GM23338 (cell line): ENCODE measurements at places on chromosomes 6 and 20. TPM values are rescaled to one million over a fixed set of nuclear protein-coding genes. Genes with fewer than 3 reads are reported as not detected.

DNA sequence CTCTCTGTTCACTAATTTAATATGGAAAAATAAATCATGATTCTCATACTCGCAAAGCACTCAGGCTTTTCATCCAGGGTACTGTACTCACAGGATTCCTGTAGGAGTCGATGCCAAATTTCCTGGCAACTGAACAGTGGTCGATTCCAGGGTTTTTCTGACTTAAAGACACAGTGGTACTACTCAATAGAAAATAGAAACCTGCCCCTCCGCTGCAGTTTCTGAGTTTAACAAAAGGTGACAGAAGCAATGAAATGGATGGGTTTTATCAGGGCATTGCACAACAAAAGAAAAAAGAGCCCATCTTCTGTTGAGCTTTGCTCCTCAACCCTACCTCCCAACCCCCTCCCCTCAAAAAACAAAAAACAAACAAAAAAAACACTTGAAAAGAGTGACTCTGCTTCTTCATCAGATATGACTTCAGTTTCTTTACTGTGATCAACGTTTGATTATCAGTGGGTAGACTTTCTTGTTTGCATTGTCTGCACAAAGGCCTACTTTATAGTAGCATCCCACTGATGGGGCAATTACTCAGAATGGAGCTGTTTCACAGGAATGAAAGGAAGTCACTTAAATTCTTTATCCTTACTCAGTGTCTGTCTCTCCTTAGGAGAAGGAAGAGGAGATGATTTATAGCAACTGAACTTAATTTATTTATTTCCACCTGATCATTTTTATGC, 96.2 kb upstream of the FOXO3 start:
- no peak overlapping the region for H3K27ac ChIP-seq
- H3K27me3 ChIP-seq, result no peaks in the 10 kb centered on the region
- peak; percentile 10 for DNase-seq
- no peaks in the 10 kb centered on the region for H3K36me3 ChIP-seq
- H3K4me1 ChIP-seq, result peaks cover 5% of the 10 kb centered on the region

- DNase-seq, result no peak
- H3K27ac ChIP-seq, result no peak overlapping the region
- no peak overlapping the region for H3K4me3 ChIP-seq
- H3K27me3 ChIP-seq, result no peaks in the 10 kb centered on the region
- H3K4me1 ChIP-seq, result no peaks in the 10 kb centered on the region
Measured at GRCh38 chr6:118391086-118391485, 157.0 kb upstream of the PLN start.

Gene TTLL9
- 0.39 TPM in 1 of 2 replicates, not detected in the other for total RNA-seq

GRCh38 chr6:157117431-157118095, 205.8 kb downstream of the TMEM242 start:
- H3K27ac ChIP-seq, result no peak overlapping the region
- no peaks in the 10 kb centered on the region for H3K4me1 ChIP-seq
- H3K36me3 ChIP-seq, result no peaks in the 10 kb centered on the region
- no peak overlapping the region for H3K4me3 ChIP-seq
- no peaks in the 10 kb centered on the region for H3K27me3 ChIP-seq

DNA sequence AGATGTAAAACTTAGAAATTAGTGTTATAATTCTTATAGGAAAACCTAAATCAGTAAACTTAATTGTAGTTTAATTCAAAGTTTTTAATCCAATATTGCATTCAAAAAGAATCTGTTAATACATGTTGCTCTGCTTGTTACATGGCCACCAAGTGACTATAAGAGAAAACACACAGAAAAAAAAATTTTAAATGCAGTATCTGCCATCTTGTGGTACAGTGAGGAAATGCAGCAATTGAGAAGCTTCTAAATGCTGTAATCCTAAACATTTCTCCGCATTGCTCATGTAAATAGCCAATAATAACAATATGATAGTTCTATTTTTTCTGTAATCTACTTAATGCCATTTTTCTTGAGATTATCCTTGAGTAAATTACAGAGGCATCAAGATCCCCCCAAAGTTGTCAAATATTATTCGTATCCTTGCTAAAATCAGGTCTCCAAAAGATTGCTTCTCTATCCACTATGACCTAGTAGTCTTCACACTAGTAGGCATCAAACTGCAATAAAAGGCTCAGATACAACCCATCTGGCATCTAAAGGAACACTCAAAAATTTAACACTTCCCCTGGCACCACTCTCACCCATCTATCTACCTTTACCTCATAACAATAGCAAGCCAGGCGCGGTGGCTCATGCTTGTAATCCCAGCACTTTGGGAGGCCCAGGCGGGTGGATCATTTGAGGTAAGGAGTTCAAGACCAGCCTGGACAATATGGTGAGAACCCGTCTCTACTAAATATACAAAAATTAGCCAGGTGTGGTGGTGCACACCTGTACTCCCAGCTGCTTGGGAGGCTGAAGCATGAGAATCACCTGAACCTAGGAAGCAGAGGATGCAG, 34.6 kb downstream of the HDAC2 start:
- no peaks in the 10 kb centered on the region for H3K27me3 ChIP-seq
- H3K27ac ChIP-seq, result no peak overlapping the region
- H3K36me3 ChIP-seq, result peaks cover 38% of the 10 kb centered on the region; the same call in 1 of the 2 replicates
- no peak overlapping the region for H3K4me3 ChIP-seq
- DNase-seq, result peak; percentile 76
- no peaks in the 10 kb centered on the region for H3K4me1 ChIP-seq

DNA sequence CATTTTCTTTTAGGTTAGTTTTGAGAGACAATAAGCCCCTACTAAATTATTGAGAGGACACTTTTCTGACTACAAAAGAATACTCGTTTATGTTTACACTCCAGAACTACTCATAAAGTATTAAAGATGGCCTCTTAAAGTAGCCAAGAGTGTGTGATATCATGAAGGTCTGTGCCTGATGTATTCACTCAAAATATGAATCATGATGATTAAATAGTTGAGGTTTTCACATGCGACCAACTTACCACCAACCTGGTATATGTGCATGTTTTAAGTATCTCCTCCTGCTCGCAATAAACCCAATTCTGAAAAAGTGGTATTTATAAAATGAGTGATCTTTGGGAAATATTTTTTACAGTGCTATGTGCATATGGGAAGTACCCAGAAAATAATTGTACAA, 43.9 kb downstream of the IL20RA start:
- no peaks in the 10 kb centered on the region for H3K27me3 ChIP-seq
- DNase-seq, result no peak
- H3K27ac ChIP-seq, result no peak overlapping the region
- peaks cover 42% of the 10 kb centered on the region for H3K4me1 ChIP-seq
- no peaks in the 10 kb centered on the region for H3K36me3 ChIP-seq

GRCh38 chr6:33961691-33962090, 157.9 kb upstream of the MLN start:
- H3K4me3 ChIP-seq, result no peak overlapping the region
- H3K4me1 ChIP-seq, result peaks cover 13% of the 10 kb centered on the region
- H3K27me3 ChIP-seq, result no peaks in the 10 kb centered on the region
- H3K36me3 ChIP-seq, result no peaks in the 10 kb centered on the region
- no peak overlapping the region for H3K27ac ChIP-seq
